ENCODE measurements at places on chromosomes 2 and 18.
A peak's percentile ranks its signal among the peaks of the same experiment; 100 is the strongest.

DNA sequence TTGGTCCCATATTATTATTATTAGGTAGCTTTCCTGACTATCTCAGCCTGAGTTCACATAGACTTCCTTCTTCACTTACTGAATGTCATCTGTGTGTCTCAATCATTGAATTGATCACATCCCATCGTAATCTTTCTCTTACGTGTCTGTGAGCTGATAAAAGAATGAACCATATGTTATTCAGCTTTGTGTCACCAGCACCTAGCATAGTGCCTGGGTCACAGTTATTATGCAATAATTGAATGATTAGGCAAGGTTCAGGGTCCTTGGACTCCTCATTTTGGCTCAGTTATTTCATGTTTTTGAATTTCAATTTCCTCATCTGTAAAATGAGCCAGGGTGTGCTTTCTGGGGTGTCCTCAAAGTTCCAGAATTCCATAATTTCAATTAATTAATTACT lies 107.2 kb downstream of the ZEB2 start:
- no peak for DNase-seq

DNA sequence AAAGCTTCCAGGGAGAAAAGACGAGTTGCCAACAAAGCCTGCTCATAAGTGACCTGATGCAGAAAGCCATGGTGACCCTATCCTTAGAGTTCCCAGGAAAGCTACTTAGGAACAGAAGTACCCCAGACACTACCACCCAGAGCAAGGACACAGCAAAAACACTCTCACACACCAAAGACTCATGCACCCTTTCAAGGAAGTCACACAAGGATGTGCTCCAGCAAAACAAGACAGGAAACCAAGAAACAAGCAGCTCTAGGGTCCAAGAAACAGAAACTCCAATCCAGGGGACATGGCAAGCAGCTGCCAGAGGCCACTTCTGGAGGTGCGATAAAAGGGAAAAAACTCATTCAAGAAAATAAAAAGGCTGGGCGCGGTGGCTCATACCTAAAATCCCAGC lies 5.7 kb downstream of the KIF1A start:
- DNase-seq, result no peak

DNA sequence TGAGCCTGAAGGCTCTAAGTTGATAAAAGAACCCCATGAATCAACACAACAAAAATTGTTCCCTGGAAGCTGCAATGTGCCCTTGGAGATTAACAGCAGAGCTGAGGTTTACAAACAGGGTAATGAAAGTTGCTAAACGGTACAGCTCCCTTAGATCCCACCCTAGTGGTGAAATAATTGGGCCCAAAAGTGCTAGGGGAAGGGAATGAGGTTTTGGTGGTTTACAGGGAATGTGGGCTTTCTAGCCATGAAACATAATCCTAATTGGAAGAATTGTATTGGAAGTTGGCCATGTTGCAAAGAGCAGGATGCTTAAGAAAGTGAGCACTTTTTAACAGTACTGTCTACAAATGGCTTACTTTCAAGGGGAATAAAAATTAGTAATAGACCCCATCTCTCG lies 180.2 kb upstream of the SMIM21 start:
- no peak for DNase-seq

GRCh38 chr2:85717308-85718008 lies 23.3 kb downstream of the GNLY start:
- no peak for DNase-seq

DNA sequence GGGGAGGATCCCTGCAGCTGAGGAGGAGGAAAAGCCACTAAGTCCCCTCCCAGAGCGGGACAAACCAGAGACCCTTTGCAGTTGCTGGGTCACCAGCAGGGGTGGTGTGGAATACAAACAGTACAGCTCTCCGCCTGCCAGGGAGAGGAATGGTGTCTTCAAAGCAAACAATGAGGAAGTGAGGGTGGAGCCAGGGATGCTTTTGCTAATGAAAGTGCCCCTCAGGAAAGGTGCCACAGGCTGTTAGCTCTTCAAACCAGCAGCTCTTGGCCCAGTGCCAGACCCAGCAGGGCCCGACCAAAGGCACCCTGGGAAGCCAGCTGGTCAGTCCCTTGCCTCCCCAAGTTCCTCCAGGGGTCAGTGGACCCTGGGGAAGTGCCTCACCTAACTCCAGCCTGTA lies 102.8 kb downstream of the HIBCH start:
- DNase-seq, result no peak

DNA sequence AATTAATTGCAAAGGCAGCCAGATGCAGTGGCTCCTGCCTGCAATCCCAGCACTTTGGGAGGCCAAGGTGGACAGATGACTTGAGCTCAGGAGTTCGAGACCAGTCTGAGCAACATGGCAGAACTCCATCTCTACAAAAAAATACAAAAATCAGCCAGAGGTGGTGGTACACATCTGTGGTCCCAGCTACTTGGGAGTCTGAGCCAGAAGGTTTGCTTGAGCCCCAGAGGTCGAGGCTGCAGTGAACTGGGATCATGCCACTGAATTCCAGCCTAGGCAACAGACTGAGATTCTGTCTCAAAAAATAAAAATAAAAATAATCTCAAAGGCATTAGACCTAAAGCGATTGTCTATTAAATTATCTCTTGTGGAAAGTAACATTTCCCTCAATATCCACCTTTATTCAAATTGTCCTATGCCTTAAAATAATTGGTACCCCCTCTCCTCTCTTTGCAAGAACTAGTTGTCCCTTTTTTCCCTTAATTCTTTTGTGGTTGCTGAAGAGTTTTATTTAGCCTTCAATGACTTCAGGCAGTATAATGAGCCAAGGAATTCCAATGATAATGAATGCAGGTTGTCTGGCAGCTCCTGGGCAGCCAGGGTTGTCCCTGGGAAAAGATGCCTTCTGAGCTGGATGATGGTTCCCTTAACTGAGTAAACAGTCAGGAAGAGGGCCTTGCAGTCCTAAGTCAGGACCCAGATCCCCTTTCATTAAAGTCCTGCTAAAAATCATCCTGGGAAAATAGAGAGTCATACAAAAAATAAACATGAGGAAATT lies 32.2 kb downstream of the GPR75 start:
- no peak for DNase-seq

DNA sequence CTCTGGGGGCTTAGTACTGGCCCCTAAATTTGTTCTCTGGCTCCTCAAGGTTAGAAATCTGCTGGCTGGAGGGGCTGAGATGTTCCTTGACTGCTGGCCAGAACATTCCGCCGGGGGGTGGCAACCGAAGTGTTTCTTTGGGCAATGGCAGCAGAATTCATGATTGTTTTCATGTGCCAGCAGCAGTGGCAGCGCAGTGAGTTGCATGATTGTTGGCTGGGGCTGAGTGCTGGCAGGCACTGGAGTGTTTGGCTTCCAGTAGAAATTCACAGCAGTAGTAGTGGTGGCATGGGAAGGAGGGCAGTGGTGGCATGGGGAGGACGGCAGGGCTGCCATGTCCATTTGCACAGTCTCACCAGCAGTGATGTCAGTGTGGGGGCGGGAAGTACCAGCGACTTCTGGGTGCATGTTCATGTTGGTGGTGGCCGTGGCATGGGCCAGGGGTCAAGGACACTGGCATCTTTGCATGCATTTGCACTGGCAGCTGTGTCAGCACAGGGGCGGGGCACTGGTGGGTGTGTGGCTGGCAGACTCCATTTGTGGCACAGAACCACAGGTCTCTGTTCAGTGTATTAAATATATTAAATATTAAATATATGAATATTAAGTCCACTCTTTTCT lies 130.6 kb upstream of the CDH7 start:
- no peak for DNase-seq

- DNase-seq, result no peak
Measured at GRCh38 chr2:109516445-109517117, 97.2 kb downstream of the SEPTIN10 start.

DNA sequence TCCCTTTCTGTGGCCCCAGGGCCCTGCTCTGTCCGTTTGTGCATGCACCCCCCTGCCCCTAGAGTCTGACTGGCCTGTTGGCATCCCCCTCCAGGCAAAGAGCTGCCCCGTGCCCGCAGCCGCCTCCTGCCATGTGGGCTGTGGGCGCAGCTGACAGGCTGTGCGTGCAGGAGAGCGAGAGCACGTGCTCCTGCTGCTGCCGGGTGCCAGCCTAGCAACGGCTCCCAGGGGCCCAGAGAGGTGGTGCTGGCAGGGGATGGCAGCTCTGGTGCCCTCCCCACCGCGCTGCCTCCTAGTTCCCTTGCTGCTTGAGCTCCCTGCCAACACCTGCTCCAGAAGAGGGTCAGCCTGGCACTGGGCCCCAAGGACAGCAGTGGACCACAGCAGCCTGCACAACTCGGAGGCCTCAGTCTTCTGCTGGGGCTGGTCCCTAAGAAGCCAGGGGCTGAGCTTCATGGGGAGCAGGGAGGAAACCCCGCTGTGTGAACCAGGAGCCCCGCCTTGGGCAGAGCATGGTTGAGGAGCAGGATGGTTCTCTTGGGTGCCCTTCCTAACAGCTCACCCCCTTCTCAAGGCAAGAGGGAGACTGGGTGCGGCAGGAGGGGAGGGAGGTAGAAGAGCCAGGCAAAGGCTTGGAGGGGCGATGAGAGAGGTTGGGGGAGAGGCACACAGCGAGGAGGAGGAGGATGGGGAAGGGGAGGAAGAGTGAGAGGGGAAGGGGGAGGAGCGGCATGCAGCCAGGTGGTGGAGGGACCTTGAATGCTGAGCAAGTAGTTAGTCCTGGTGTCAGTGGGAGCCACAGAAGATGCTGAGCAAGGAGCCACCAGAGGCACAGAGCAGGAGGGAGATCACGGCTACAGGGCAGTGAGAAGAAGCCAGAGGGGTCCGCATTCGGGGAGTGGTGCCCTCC lies 23.8 kb upstream of the PTMA start:
- no peak for DNase-seq

- DNase-seq, result no peak
Measured at GRCh38 chr18:33729556-33729955, 151.5 kb downstream of the ASXL3 start.

DNA sequence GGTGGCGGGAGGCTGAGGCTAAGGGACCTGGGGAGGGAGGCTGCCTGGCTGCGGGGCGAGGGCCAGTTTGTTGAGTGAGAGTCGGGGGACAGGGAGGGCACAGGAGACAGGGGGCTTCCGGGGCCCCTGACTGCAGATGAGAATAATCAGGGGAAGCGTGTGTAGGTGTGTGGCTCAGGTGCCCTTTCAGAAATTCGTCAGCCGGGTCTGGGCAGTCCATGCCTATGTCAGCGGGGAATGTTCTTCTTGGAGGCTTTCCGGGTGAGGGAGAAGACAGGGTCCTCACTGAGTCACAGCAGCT lies 52.3 kb upstream of the OTOF start:
- no peak for DNase-seq

DNA sequence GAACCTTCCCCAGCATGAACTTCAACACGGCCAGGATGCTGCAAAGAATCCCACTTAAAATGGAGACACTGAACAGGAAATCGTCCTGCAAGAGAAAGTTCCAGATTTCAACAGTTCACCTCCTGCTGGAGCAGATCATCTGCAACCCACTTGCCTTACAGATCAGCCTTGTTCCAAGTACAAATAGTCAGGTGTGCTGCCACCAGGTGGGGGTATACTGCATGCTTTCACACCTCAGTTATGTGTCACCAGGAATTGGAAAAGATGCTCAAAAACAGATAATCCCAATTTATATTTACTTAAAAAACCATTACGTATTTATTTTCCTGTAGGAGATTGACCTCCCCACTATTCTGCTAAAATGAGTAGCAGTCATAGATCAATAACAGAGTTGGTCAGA lies 212.3 kb downstream of the MGAT5 start:
- peak; percentile 6 for DNase-seq

DNA sequence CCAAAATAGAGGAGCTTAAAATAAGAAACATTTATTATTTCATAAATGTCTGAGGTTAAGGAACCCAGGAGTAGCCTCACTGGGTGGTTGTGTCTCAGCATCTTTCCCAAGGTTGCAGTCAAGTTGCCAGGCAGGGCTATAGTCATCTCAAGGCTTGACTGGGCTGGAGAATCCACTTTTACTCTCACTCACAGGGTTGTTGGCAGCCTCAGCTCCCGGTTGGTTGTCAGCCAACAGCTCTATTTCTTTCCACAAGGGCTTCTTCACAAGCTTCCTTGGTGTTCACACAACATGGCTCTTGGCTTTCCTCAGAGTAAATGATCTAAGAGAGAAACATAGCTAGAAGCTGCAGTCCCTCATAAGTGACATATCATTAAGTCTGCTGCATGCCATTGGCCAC lies 55.6 kb upstream of the TEX51 start:
- DNase-seq, result no peak

- DNase-seq, result no peak
Measured at GRCh38 chr2:29025711-29026110, 44.6 kb downstream of the TOGARAM2 start.

DNA sequence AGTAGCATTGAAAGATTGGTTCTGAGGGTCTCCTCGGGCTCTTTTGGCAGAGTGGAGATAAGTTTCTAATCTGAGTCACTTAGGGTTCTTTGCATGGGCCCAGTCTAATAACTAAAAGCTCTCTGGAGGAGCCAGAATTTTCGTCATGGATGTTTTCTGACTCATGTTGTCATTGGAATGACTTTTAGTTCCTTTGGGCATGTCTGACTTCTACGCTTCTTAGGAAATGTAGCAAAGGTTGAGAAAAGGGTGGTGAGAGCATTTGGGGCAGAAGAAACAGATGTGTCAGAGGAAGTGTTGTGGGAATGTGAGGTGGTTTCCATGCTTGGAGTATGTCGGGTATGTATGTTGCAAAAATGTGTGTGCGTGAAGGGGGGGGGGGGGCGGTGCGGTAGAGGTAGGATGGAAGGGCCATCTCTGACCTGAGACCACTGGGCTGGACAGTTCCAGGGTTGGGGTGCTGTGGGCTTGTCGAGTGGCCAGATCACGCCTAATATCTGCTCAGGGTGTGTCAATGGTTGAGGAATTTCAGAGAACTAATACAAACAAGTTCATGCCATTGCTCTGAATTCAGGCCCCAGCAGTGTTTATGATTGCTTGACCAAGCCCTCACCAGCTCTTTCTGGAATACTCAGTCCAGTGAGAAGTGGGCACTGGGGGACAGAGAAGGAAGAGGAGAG lies 26.9 kb downstream of the KLHL29 start:
- DNase-seq, result no peak

GRCh38 chr2:62467475-62468321 lies 38.3 kb downstream of the TMEM17 start:
- DNase-seq, result no peak

- DNase-seq, result no peak
Measured at GRCh38 chr2:156004459-156004858, 328.1 kb downstream of the NR4A2 start.

DNA sequence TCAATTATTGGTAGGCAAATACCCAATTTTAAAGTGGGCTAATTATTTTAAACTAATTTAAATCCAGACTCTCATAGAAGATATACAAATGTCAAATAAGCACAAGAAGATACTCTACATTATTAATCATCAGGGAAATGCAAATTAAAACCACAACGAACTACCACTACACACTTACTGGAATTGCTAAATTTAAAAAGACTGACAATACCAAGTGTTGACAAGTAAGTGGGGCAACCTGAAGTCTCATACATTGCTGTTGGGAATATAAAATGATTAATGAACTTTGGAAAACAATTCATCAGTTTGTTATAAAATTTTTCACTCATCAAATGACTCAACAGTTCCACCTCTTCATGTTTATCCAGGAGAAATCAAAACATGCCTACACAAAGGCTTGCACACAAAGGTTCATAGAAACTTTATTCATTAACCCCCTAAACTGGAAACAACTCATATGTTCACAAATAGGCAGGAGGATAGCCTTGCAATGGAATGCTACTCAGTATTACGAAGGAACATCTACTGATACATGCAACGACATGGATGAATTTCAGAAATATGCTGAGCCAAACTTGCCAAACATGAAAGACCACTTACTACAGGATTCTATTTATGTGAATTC lies 120.8 kb downstream of the MCFD2 start:
- no peak for DNase-seq

GRCh38 chr2:313991-314390 lies 26.1 kb upstream of the ALKAL2 start:
- DNase-seq, result no peak

- no peak for DNase-seq
Measured at GRCh38 chr18:27632706-27633105, 447.6 kb upstream of the CHST9 start.

Measured in CD8-positive, alpha-beta memory T cell (primary cell).